ENCODE measurements at places on chromosomes 3 and 15. TPM values are rescaled to one million over a fixed set of nuclear protein-coding genes. Genes with fewer than 3 reads are reported as not detected.

DNA sequence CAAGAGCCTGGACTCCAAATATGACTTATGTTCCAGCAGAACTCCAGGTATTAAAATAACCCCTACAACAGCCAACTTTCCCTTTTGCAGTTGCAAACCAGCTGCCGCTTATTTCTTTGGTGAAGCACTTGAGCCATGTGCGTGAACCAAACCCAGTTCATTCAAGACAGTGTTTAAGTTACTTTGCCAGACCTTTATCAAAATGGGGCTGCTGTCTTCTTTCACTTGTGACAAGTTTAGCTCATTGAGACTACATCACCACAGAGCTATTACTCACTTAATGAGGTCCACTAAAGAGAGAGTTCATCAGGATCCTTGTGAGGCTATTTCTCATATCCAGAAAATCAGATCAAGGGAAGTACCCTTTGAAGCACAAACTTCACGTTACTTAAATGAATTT, 2.4 kb upstream of the XRN1 start:
- no peak overlapping the region for H3K27ac ChIP-seq
- H3K4me1 ChIP-seq, result no peaks in the 10 kb centered on the region
- no peak overlapping the region for H3K4me3 ChIP-seq
- no peaks in the 10 kb centered on the region for H3K27me3 ChIP-seq

Gene BTLA
- total RNA-seq, result 1.5 TPM

Gene CCR4
- 0.32 TPM for total RNA-seq

Gene SMAD6
- total RNA-seq, result 13.4 TPM

DNA sequence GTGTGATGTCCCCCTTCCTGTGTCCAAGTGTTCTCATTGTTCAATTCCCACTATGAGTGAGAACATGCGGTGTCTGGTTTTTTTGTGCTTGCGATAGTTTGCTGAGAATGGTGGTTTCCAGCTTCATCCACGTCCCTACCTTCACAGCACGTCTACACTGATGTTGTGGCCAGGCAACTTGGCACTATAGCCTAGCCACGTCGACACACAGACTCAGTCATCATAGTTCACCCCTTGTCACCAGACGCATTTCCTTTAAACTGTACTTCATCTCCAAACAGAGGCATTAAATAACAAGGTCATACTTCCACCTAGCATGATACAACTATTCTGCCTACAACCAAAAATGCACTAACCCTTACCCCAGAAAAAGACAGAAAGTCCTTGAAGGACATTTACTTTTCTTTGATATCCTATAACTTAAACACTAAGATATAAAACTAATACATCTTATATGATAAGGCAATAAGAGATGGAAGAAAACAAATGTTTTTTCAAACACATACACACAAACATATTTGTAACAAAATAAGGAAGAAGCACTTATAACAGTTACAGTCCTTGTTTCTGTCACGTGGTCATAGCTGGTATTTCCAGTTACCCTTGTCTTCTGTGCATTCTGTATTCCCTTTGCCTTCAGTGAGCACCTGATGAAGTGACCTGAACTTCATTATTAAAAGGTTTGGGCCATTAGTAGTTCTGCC, 121.4 kb downstream of the KLF13 start:
- H3K36me3 ChIP-seq, result no peaks in the 10 kb centered on the region
- H3K4me3 ChIP-seq, result no peak overlapping the region
- no peaks in the 10 kb centered on the region for H3K4me1 ChIP-seq

- H3K36me3 ChIP-seq, result no peaks in the 10 kb centered on the region
- no peaks in the 10 kb centered on the region for H3K27me3 ChIP-seq
- no peak overlapping the region for H3K27ac ChIP-seq
- H3K4me1 ChIP-seq, result no peaks in the 10 kb centered on the region
These were observed 6.0 kb upstream of the KCTD6 start for GRCh38 chr3:58485801-58486435.

- H3K27me3 ChIP-seq, result no peaks in the 10 kb centered on the region
- no peaks in the 10 kb centered on the region for H3K4me1 ChIP-seq
- DNase-seq, result no peak
These were observed 257.9 kb downstream of the CTNNB1 start for GRCh38 chr3:41457176-41457575.

- no peaks in the 10 kb centered on the region for H3K4me1 ChIP-seq
- H3K4me3 ChIP-seq, result no peak overlapping the region
- H3K36me3 ChIP-seq, result no peaks in the 10 kb centered on the region
- H3K27me3 ChIP-seq, result no peaks in the 10 kb centered on the region
- no peak for DNase-seq
These were observed 29.2 kb downstream of the SEMA6D start for GRCh38 chr15:47746516-47746915.

Gene RBP2
- 1.3 TPM for total RNA-seq

Gene ANKDD1A
- total RNA-seq, result 7.8 TPM

DNA sequence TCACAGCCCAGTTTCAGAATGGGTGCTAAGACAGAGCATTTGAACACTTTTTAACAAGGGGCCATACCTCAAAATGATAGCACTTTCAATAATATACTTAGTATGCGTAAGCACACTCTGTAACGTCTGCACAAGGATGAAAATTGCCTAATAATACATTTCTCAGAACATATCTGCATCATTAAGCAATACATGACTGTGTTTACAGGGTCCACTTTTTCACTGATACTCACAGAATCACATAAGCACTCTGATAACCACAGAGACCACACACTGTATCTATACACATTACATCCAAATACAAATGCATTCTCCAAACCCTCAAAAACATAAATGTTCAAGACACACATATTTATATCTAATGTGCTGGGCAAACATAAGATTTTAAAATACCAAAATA, 79.8 kb downstream of the NR1I2 start:
- no peak overlapping the region for H3K4me3 ChIP-seq
- H3K36me3 ChIP-seq, result no peaks in the 10 kb centered on the region
- DNase-seq, result no peak
- no peaks in the 10 kb centered on the region for H3K4me1 ChIP-seq
- no peaks in the 10 kb centered on the region for H3K27me3 ChIP-seq

Gene ADAMTSL3
- 3.9 TPM for total RNA-seq

Gene CADPS
- 0.15 TPM for total RNA-seq

- H3K27ac ChIP-seq, result no peak overlapping the region
- no peaks in the 10 kb centered on the region for H3K4me1 ChIP-seq
- no peaks in the 10 kb centered on the region for H3K27me3 ChIP-seq
- no peak overlapping the region for H3K4me3 ChIP-seq
- DNase-seq, result no peak
These were observed 109.9 kb downstream of the PDCD6IP start for GRCh38 chr3:33908250-33908851.

Gene CHRNA5
- total RNA-seq, result 3.1 TPM

DNA sequence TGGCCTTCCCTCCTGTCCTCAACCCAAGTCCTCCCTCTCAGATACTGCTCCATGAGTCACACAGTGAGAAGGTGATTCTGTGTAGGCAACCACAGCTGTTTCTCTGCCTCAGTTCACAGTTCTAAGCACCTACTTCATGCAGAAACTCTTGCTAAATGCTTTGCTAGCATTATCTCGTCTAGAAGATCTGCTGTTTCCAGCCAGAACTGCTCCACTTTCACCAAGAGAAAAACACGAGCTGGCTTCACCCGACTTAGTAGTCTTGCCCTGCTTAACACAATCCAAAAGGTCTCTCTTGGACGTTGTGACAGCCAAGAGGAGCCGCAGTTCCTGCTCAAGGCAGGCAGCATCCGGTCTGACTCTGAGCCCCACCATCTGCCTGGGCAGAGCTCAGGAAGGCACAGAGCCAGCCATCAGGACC, 272.1 kb downstream of the UACA start:
- H3K4me3 ChIP-seq, result no peak overlapping the region
- no peaks in the 10 kb centered on the region for H3K4me1 ChIP-seq
- H3K36me3 ChIP-seq, result no peaks in the 10 kb centered on the region
- no peaks in the 10 kb centered on the region for H3K27me3 ChIP-seq
- no peak overlapping the region for H3K27ac ChIP-seq

- H3K27me3 ChIP-seq, result no peaks in the 10 kb centered on the region
- H3K27ac ChIP-seq, result no peak overlapping the region
- no peak overlapping the region for H3K4me3 ChIP-seq
These were observed 260.1 kb downstream of the OXSM start for GRCh38 chr3:26049951-26050350.

- no peak overlapping the region for H3K27ac ChIP-seq
- no peaks in the 10 kb centered on the region for H3K36me3 ChIP-seq
- H3K27me3 ChIP-seq, result no peaks in the 10 kb centered on the region
- no peak for DNase-seq
These were observed 46.6 kb upstream of the GOLGA8J start for GRCh38 chr15:30036036-30036703.

DNA sequence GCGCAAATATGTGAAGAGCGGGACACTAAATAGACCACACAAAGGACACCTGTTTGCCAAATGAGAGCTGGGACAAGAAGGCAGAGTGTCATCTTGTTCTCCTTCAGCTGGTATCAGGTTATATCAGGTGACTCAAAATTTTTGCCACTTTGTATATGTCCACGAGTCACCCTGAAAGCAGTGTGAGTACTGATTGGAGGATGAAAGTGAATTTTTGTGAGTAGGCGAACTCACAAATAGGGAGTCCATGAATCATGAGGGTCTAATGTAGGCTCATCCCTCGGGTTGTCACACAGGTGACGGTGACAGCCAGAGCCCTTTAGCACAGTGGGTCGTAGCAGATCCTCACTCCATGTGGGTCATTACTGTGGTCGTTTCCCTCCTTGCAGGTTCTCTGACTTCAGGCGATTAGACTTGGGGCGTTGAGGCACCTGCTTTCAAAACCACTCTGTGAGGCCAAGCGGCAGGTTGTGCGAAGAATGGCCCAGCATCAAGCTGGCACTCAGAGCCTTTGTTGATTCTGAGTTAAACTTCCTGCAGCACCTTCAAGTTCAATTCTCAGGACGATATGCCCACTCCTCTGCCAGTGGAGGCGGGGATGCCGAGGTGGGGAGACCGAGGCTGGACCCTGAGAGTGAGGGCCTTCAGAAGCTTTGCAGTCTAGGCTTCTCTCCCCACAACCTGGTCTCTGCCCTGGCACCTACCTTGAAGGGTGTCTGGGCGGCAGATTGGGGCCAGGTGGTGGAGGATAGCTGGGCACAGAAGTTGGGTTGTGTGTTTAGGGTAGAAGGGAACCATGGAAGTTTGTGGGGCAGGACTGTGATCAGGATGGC, 173.8 kb downstream of the SMAD6 start:
- no peak overlapping the region for H3K4me3 ChIP-seq
- no peaks in the 10 kb centered on the region for H3K27me3 ChIP-seq

- H3K4me1 ChIP-seq, result no peaks in the 10 kb centered on the region
- H3K27me3 ChIP-seq, result no peaks in the 10 kb centered on the region
- no peaks in the 10 kb centered on the region for H3K36me3 ChIP-seq
- no peak overlapping the region for H3K27ac ChIP-seq
- no peak for DNase-seq
- H3K4me3 ChIP-seq, result no peak overlapping the region
These were observed 54.3 kb downstream of the HMG20A start for GRCh38 chr15:77475001-77475400.

GRCh38 chr3:73475717-73476116, 149.0 kb downstream of the PDZRN3 start:
- no peak overlapping the region for H3K4me3 ChIP-seq
- no peak for DNase-seq
- H3K36me3 ChIP-seq, result no peaks in the 10 kb centered on the region
- no peak overlapping the region for H3K27ac ChIP-seq
- H3K4me1 ChIP-seq, result no peaks in the 10 kb centered on the region

Gene SI
- not detected for total RNA-seq

All from breast epithelium (tissue), 4 donors.